ENCODE measurements at places on chromosomes 2 and 18.

GRCh38 chr18:44850001-44850400 is 169.3 kb downstream of the SETBP1 start:
- no peak for DNase-seq

- no peak for DNase-seq
Observed at GRCh38 chr2:108125581-108125980, 114.2 kb upstream of the SULT1C3 start.

- no peak for DNase-seq
Observed at GRCh38 chr18:8536922-8537321, 72.3 kb upstream of the RAB12 start.

- DNase-seq = no peak
Observed at GRCh38 chr2:48767330-48767729, 11.8 kb upstream of the LHCGR start.

DNA sequence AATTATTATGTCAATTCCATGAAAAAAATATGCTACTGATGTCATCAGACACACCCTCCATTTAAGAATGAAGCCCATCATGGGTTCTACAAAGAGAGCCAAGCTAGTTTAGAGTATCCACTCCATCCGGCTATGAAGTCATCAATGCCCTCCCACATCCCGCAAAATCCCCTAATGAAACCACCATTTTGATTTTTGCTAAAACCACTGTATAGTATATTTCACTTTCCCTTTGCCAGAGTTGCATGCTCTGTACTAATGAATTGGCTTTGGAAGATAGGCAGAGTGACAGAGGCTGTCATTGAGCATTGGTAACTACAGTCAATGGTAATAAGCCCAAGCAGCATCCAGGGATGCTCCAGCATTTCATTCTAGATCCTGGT is 118.6 kb downstream of the ANKRD44 start:
- DNase-seq = no peak

GRCh38 chr2:139550341-139550740 is 770.2 kb upstream of the NXPH2 start:
- DNase-seq = no peak

GRCh38 chr18:80009661-80010550 is 21.5 kb upstream of the TXNL4A start:
- peak; percentile 21 for DNase-seq

GRCh38 chr18:47413327-47413726 is 161.9 kb upstream of the SKOR2 start:
- DNase-seq = no peak

- DNase-seq = no peak
Observed at GRCh38 chr2:32108111-32108510, 44.8 kb downstream of the SPAST start.

- DNase-seq = no peak
Observed at GRCh38 chr18:24027156-24027827, 12.7 kb downstream of the TTC39C start.

DNA sequence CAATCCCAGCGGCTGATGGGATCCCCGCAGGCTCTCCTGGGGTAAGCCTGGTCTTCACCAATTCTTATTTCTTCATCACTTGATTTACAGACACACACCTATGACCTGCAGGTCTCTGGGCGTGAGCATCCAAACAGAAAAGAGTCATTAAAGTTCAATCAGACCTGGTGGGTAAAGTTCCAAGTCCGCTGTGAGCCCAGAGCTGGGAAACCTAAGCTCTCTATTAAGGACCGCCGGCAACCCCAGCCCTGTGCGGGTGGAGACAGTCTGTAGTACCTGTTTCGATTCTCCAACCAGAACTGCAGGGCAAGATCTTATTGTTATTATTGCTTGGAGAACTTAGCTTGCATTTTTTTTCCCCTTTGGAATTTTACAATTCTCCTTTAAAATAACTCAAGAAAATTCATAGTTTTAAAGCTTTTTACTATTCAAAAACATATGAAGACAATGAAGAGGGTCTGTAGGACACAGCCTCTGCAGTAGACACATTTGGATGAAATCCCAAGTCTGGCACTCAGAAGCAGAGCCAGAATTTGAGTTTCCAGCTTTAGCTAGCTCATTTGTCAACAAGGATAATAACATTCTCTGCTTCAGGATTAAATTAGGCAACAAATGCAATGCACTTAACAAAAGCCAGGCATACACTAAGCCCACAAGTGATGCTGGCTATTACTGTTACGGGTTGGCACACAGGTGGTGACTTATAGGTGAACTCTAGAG is 376.4 kb downstream of the INSIG2 start:
- DNase-seq = no peak

DNA sequence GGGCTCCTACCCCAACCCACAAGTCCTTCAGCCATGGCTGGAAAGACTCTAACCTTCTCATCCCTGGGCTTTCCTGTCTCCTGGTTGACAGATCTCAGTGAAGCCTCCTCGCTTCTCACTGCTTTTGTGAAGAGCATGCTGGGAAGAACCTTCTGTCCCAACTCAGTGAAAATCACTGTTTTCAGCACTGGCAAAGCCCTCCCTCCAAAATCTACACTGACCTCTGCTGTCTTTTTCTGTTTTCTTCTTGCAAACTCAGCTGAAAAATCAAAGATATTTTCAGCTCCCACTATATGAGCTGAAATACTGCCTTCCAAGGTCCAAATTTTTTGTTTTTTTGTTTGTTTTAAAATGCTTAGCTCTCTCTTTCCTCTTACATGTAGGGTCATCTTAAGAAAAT is 266.3 kb upstream of the AGAP1 start:
- no peak for DNase-seq

GRCh38 chr2:19860022-19860421 is 41.8 kb downstream of the TTC32 start:
- no peak for DNase-seq

DNA sequence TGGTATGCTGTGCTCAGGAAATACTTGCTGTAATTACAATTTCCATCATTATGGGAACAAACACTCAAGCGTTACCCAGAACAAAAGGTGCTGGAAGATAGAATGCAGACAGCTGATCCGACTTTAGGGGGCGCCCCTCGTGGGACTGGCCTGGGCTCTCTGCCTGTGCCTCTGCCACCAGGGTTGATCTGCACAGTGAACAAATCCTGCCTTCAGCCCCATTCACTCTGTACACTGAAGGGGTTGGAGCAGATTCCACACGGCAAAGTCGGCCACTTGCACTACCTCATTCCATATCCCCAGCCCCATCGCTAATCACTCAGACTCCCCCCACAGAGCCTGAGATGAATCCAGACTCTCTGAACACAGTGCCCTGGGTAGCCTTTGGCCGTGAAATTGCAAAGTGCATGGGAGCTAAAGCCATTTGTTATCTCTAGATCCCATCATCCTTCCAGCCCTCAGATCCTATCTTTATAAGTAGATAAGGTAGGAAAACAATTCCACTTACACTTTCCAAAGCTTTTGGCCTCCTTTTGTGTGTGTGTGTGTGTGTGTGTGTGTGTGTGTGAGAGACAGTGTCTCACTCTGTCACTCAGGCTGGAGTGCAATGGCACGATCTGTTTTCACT is 69.3 kb downstream of the INPP5D start:
- no peak for DNase-seq

GRCh38 chr18:7566567-7567473 is at the start of gene PTPRM:
Gene PTPRM, plus strand, starts transcription at chr18:7567316. Its CDS starts 503 bp downstream, at chr18:7567819.
- peak; percentile 50 for DNase-seq

DNA sequence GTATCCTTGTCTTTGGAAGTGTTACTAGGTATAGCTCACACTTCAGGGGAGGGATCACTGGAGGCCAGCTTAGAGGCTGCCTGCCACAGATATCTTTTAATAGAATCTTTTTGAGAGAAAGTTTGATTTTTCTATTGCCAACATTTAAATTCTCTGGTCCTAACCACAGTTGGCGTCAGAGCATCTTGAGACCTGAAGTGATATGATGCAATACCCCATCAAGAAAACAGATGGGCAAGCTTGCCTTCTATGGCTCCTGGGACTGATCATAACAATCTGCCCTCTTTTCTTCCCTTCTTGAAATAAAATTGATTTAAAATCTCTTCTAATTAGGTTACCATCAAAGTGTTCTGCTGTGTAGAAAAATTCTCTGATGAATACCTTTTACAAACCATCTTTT is 105.5 kb upstream of the ACKR3 start:
- no peak for DNase-seq

GRCh38 chr18:50297621-50298442 is 10.3 kb upstream of the CXXC1 start:
- DNase-seq = peak; percentile 40

DNA sequence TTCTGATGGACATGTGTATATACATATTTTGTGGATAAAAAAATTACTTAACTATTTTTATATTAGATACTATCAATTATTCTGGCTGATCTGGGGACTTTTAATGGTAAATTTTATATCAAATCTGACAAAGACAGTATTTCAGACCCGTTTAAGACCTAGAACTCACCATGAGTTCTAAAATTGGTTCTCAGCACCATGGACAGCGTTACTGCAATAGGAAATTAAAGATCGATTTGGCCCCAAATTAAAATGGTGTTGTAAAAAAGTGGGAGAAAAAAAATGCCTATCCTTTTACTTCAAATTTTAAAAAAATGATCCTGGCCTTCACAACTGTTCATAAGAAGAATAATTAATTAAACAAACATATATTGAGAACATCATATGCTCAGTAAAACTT is 919 bp upstream of the SCN2A start:
- DNase-seq = no peak

- no peak for DNase-seq
Observed at GRCh38 chr2:160220026-160220425, 20.0 kb upstream of the ITGB6 start.

GRCh38 chr2:191565647-191566198 is 112.2 kb upstream of the NABP1 start:
- DNase-seq = no peak

- no peak for DNase-seq
Observed at GRCh38 chr18:45270289-45270771, 344.9 kb upstream of the SLC14A2 start.

GRCh38 chr2:176531608-176532007 is 262.4 kb downstream of the MTX2 start:
- no peak for DNase-seq

DNA sequence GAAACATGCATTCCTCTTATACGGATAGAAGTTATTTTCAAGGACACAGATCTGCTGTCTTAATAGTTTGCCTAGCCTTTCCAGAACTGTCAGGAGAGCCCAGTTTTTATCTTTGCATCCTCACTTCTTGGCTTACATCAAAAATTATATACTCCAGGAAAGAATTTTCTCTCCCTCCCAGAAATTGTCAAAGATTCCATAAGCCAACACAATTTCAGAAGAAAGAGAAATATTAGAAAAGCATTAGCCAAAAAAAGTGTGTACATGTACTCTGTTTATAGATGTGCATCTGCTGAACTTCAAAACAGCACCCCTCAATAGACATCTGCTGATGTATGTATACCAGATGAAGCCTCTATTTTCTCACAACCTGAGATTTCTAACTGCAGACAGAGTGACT is 210.4 kb downstream of the METTL4 start:
- no peak for DNase-seq

DNA sequence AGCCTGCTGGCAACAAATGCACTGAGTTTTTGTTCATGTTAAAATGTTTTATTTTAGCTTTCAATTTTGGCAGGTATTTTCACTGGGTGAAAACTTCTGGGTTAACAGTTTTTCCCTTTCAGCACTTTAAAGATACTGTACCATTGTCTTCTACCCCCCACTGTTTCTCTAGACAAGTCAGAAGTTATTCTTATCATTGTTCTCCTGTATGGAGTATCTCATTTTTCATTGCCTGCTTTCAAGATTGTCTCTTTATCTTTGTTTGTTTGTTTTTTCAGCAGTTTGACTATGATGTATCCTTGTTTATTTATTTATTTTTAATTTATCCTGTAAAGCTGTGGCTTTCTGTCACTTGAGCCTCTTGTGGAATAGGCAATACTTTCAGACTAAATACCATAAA is 277.0 kb downstream of the ICOS start:
- DNase-seq = no peak

- no peak for DNase-seq
Observed at GRCh38 chr18:1891641-1892040, 679.7 kb downstream of the METTL4 start.

GRCh38 chr2:24104906-24105305 is 18.2 kb downstream of the PFN4 start:
- DNase-seq = no peak

GRCh38 chr2:163471947-163472346 is 263.9 kb downstream of the FIGN start:
- no peak for DNase-seq

- no peak for DNase-seq
Observed at GRCh38 chr18:3810296-3810695, 360.3 kb downstream of the TGIF1 start.

GRCh38 chr18:57210107-57210715 is 63.3 kb downstream of the BOD1L2 start:
- DNase-seq = peak; percentile 51

- DNase-seq = no peak
Observed at GRCh38 chr18:6792391-6792790, 62.9 kb downstream of the ARHGAP28 start.

GRCh38 chr18:12282442-12283039 is 25.5 kb upstream of the TUBB6 start:
- no peak for DNase-seq

DNA sequence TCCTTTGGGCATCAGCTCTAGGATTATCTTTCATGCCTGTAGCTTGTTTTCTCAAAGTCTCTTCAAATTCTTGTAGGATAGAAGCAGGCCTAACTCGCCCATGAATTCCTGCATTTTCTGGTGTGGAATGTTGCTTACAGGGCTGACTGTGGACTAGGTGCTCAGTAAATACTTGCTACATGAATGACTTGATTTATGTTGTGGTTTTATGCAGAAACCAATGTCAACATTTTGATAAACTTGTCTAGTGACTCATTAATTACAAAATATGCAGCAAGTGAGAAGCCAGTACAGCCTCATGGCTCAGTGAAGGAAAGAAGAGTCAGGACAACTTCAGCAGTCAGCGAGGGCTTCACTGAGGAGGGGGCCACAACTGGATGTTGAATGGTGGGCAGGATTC is 110.6 kb upstream of the SIX2 start:
- DNase-seq = no peak

DNA sequence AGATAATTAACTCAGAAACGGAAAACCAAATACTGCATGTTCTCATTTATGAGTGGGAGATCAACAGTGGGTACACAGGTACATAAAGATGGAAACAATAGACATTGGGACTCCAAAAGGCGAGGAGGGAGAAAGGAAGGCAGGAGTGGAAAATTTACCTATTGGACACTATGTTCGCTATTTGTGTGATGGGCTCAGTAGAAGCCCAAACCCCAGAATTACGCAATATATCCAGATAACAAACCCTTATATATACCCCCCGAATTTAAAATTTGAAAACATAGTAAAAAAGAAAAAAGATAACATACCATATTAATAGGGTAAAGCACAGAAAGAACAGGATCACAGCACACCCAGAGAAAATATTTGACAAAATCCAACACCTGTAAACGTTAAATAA is 1351.7 kb upstream of the FAM98A start:
- no peak for DNase-seq

All from occipital lobe (tissue), 3 donors.